A549 treated with RU486 at 1 μM for 4 hours (cell line): ENCODE measurements at places on chromosomes 6 and 20. TPM values are rescaled to one million over a fixed set of nuclear protein-coding genes. Genes with fewer than 3 reads are reported as not detected.

The RSPO4 gene
- not detected in 5 replicates for total RNA-seq

The PI16 gene
- total RNA-seq: not detected in 5 replicates

The NKX2-4 gene
- total RNA-seq: 0.06 TPM in 1 of 5 replicates, not detected in the others

The RHAG gene
- 0.09 to 0.10 TPM in 2 of 5 replicates, not detected in the others for total RNA-seq

The MDFI gene
- total RNA-seq: 0.55 to 0.85 TPM (median 0.74 TPM) in 5 replicates

The NEU1 gene
- 21.7 to 35.4 TPM (median 28.7 TPM) in 5 replicates for total RNA-seq

The CD24 gene
- 180 to 282 TPM (median 255 TPM) in 5 replicates for total RNA-seq

The BNIP5 gene
- total RNA-seq: not detected in 5 replicates

The MCUR1 gene
- 12.7 to 17.8 TPM (median 14.4 TPM) in 5 replicates for total RNA-seq
